ENCODE measurements at places on chromosomes 2 and 18.

GRCh38 chr2:149226790-149227189, 103.6 kb upstream of the LYPD6 start:
- no peak for DNase-seq

- DNase-seq = no peak
These were observed 348.4 kb upstream of the KLHL29 start for GRCh38 chr2:23036629-23037028.

DNA sequence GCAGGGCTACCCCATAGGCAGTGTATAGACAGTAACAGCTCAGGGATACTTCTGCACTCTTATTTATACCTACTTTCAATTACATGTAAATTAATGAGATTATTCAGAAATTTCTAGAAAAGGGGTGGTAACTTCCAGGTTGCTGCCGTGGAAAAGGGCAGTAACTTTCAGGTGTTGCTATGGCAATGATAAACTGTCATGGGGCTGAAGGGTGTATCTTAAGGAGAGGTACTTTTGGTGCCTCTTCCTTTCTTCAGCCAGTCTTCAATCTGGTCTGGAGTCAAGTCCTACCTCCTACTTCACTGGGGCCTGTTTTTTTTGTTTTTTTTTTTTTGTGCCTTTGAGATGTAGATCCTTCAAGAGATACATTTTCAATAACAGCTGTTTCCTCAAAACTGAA, 35.2 kb upstream of the DNAJC10 start:
- no peak for DNase-seq

DNA sequence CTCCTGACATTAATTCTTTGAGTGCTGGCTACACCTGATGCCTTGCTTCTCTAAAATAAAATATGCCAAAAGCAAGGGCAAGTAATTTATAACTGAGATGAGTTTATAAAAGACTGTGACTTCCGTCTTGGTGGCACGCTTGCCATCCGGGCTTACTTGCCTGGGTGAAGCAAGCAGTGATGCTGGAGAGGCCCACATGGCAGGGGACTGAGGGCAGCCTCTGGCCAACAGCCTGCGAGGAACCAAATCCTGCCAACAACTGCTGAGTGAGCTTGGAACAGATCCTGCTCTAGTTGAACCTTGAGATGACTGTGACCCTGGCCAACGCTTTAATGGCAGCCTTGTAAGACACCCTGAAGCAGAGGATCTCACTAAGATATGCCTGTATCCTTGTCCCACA, 96.1 kb upstream of the CAPN13 start:
- no peak for DNase-seq

- DNase-seq = no peak
These were observed 45.7 kb downstream of the RALB start for GRCh38 chr2:120298173-120298835.
